Posterior cingulate gyrus (tissue), 11 donors: ENCODE measurements at places on chromosomes 5 and 9.

- DNase-seq: peak; percentile 85
These were observed 158.8 kb downstream of the C9orf152 start for GRCh38 chr9:110048976-110049698.

GRCh38 chr9:127311239-127311741 lies 46.7 kb downstream of the GARNL3 start:
- no peak for DNase-seq

- peak; percentile 69 for DNase-seq
These were observed 15.9 kb upstream of the RPL26L1 start for GRCh38 chr5:172943283-172943841.

GRCh38 chr9:93680443-93681268 lies 104.3 kb downstream of the PHF2 start:
- DNase-seq: peak; percentile 60

GRCh38 chr5:173670791-173671120 lies 54.3 kb upstream of the BOD1 start:
- DNase-seq: peak; percentile 63

GRCh38 chr5:39132128-39132447 lies 57.9 kb upstream of the RICTOR start:
- no peak for DNase-seq
